ENCODE measurements at places on chromosomes 7 and 10. TPM values are rescaled to one million over a fixed set of nuclear protein-coding genes. Genes with fewer than 3 reads are reported as not detected.

DNA sequence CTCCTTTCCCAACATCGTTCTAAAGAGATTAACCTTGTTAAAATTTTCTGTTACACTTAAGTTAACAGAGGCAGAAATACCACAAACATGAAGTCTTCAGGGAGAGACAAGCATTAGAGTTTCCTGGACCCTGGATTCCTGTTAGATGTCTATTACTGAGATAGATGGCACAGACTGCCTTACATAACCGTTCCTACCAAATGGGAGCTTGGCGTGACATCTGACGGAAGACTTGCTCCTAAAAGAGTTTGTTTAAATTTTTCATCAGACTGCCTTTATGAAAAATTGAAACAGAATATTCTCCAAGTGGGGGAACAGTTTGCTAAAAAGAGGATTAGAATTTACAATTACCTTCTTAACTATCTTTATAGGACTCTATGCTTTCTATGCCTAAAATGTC is 22.7 kb downstream of the ANK3 start:
- no peak for DNase-seq

- DNase-seq: no peak
Measured at GRCh38 chr10:97598407-97599271, 9.1 kb downstream of the C10orf62 start.

DNA sequence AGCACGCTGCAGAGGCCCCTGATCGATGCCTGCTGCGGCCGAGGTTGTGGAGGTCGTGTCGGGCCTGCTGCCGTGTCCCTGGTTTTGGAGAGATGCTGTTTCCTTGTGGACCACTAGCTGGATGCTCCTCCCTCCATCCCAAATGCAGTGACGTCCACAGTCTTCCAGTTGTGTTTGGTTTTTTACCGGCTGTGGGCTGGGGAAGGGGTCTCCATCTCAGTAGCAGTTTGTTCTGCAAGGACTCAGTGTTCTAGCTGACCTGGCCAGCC is 143.0 kb upstream of the SHH start:
- no peak for DNase-seq

DNA sequence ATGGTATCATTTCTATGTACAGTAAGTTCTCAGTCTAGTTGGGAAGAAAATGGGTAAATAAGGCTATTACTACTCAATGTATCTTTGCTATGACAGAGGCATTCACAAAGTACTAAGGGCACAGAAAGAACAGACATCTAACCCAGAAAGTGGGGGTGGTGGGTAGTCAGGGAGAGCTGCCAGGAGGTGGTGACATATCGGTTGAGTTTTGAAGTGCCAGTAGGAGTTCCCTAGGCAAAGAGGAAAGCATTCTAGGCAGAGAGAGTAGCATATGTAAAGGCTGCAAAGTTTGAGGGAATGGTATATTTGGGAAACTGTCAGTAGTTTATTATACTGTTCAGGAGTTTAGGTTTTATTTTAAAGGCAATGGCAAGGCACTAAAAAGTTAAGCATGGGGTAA is 282.8 kb downstream of the PHTF2 start:
- no peak for DNase-seq

GRCh38 chr7:117157241-117158209 is 165.3 kb downstream of the WNT2 start:
- peak; percentile 46 for DNase-seq

GRCh38 chr7:12715372-12716133 is 28.1 kb downstream of the ARL4A start:
- peak; percentile 63 for DNase-seq

DNA sequence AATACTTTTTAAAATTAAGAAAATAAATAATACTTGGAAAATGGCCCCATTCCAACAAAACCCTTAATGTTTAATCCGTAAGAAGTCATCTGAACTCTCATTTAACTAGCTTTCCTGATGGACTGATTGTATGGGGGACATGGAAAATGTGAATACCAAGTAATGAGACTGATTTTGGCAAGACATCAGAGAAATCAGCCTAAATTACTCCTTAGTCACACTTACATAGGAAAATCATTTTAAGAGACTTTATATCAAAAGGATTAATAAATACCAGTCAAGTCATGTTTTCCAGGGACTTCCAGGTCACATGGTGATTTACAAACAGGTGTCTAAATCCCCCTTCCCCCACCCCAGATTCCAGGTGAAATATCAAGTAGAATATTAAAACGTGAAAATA is 58.2 kb downstream of the GRM8 start:
- DNase-seq: no peak

DNA sequence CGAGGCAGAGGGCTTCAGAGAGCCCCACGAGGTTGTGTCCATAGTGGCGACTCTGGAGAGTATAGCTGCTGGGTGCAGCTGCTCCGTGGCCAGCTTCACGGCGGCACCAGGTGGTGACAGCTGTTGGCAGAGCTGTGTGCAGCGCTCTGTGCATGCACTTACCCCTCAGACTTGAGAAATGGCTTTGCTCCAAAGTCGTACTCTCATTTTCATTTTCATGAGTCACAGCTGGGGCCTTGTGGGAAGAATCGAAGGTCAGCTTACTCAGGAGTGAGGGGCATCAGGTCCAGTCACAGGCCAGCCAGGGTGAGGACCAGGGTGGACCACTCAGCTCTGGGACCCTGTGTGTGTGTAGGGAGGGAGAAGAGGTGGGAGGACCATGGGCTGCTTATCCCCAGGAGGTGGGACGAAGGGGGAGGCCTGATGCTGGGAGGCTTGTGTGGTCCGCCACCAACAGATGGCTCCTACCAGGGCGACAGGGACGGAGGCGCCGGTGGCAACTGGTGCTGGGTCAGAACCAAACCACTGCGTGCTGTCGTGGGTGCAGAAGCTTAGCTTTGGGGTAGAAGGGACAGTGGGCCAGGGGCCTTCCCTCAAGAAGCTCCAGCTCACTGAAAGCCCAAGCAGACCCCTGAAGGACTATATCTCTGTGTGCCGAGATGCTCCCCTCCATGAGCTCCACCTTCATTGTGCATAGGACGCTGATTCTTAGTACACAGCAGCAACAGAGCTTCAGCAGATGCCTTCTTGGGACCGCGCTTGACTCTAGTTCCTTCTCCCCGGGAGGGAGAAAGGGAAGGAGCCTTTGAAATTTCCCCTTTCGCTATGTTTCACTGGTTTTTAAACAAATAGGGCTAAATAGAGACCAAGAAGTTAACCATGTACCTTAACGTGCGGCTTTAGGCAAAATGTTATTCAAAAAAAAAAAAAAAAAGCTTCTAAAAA is 225.0 kb downstream of the CELF2 start:
- DNase-seq: no peak

DNA sequence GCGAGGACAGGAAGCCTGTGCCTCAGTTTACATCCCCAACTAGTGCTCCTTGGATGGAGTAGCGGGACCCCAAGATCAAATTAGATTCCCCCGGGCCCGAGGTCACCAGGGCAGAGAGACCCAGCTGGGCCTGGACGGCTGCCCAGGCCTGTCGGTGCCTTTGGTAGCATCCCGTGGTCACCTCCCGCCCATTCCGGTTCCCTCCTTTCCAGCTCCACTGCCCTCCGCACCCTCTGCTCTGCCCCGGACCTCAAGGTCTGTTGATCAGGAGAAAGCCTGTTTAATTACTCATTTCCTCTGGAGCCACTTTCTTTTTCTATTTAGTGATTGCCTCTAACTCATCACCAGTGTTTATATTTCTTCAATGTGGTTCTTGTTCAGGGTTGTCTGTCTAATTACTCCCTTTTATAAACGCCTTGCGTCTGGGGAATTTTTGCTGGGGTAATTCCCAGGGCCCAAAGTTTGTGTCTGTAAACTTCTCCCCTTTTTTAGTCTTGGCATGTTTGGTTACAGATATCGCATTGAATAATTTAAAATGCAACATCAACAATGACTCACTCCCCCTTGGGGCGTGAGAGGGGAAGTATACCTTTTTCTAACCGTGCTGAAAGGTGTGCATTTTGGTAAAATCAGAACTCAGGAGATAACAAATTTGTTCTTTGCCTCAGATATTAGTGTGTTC is 1.9 kb downstream of the FOXK1 start:
- peak; percentile 31 for DNase-seq

Gene ACTR3C
- polyA plus RNA-seq: 0.91 TPM

All from BJ (cell line).